LNCaP clone FGC (cell line): ENCODE measurements at places on chromosomes 11 and 22.
A peak's percentile ranks its signal among the peaks of the same experiment; 100 is the strongest.

DNA sequence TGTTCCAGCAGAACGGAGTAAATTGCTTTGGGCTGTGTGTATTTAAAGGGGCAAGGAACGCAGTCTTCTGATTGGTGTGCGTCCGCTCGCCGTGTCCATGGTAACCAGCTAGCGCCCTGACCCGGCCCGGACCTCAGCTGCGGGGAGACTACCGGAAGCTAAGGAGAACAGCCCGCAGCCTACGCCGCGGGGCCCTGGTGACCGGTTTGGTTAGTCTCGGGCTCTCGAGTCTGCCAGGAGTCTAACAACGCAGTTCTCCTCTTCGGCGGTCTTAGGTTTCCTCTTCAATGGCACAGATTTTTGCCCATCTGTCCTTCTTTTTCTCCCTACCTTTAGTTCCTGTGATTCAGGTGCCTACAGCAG, 3.5 kb upstream of the OR56A3 start:
- peak; percentile 35 for DNase-seq

GRCh38 chr22:43110444-43110926, at the start of gene BIK:
Gene BIK (plus strand): TSS chr22:43110750. CDS start chr22:43124023, 13,273 bp downstream.
- peak; percentile 22 for DNase-seq

GRCh38 chr11:87740968-87741367, 434.3 kb downstream of the RAB38 start:
- DNase-seq = no peak

GRCh38 chr22:44701824-44702478, at the start of gene PRR5:
Gene PRR5 (plus strand): TSS chr22:44702204. CDS start chr22:44702475, 271 bp downstream.
- no peak for DNase-seq

DNA sequence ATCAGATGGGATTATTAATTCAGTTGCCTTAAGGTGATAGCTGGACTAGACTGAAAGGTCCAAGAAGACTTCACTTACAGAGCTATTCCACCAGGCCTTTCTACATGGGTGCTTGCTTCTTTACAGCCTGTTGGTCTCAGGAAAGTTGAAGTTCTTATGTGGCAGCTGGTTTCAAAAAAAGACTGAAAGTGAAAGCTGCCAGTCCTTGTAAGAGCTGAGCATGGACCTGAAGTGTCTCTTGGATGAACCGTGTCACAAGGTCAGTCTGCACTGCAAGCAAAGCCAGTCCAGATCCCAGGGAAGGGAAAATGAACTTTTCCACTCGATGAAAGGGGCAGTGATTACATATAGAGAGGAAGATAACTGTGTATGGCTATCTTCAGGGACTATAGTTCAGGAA, 201.5 kb upstream of the LUZP2 start:
- no peak for DNase-seq

DNA sequence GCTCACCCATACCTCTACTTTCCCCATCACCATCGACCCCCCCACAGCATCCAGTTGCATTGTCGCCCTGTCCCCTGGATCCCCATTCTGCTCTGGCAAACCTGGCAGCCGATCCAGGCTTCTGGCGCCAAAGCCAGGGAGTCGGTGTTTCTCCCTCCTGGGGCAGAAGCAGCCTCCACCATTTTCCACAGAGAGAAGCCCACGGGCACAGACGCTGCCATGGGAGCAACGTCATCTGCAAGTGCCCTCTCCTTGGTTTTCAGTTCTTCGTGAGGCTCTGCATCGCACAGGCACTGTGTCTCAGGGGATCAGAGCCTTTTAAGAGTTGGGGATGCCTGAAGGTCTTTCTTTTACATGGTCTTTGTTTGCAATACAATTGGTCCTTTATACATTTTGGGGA, 2.3 kb downstream of the YPEL4 start:
- no peak for DNase-seq

DNA sequence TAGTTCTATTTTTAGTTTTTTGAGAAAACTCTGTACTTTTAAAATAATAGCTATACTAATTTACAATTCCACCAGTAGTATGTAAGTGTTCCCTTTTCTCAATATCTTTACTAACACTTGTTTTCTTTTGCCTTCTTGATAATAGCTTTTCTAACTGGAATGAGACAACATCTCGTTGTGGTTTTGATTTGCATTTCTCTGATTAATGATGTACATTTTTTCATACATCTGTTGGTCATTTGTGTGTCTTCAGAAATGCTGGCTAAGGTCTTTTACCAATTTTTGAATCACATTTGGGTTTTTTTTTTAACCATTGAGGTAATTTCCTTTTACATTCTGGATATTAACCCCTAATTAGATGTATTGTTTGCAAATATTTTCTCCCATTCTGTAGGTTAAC, 258.9 kb downstream of the DYNC2H1 start:
- DNase-seq = no peak

GRCh38 chr11:113059548-113059947, 98.3 kb downstream of the NCAM1 start:
- no peak for DNase-seq

DNA sequence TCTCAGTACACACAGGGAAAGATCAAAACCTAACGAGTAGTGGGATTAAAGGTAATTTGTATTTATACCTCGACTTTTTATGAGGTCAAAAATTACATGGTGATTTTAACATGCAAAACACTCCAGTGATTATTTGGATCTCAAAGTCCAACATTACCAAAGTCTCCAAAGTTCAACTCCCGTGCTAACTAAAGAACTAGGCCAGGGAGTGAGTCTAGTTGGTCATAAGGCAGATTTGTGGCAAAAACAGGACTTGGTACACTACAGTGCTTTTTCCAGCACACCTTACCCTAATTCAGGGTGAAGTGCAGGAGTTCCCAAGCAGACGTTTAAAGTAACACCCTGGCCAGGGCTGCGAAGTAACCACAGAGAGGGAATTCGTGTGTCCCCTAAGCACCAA, 1.1 kb downstream of the PUS3 start:
- no peak for DNase-seq

GRCh38 chr11:16252373-16252772, 104.0 kb downstream of the SOX6 start:
- no peak for DNase-seq

DNA sequence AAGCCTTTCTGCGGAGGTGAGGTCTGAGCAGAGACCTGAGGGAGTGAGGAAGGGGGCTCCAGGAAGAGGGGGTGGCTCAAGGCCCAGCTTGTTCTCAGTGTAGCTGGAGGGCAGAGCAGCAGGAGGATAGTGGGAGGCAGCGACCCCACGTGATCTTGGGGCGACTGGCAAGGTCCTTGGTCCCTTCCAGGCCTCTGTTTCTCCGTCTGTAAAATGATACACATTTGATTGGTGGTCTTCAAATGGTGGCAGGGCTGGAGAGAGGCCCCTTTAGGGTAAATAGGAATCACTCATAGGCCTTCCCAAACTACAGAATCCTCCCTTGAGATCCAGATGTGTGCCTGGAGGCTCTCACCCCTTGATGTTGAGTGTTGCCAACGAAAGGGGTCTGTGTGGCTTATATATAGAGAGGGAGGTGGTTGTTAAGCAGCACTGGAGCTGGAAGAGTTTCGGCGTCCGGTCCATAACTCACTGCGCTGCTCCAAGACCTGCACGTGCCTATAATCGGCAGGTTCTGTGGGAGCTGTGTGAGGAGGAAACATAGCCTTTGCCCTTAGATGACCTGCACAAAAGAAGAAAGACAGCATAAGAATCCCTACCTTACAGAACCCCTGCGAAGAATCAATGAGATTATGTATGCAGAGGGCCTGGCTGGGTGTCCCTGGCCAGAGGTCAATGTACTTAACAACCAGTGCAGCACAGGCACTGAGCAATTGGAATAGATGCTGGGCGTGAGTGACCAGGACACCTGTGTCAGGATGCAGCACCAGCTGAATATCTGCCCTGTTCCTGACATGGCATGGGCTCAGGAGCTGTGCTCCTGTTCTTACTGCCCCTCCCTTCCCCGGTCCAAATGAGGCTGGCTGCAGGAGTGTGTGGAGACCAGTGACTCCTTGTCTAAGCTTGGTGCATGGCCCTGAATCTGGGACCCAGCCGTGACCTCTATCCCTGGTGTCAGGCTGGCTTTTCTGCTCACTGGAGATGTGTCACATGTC, 28.7 kb downstream of the OTOG start:
- no peak for DNase-seq

DNA sequence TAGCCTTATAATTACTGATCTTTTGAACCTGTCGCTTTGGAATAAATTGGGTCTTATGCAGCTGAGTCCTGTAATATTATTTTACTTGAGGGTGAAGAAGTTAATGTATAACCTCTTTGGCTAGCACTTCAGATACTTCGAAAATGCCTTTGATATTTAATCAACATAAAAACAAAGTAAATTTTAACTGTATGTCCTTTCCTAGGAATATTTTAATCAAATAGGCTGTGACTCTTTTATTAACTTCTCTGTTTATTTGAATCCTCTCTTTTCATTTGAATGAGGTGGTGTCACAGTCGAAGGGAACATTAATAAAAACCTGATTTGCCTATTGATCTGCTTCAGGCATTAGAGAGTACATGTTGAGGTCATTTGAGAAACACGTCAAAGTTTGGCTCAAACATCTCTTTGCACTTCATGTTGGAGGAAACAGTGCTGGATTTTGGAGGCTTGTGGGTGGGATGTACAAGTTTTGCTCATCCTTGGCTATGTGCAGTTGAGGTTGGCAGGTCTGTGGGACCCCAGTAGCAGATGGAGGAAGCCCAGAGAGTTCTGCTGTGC, 143.6 kb downstream of the NCAM1 start:
- DNase-seq = no peak

DNA sequence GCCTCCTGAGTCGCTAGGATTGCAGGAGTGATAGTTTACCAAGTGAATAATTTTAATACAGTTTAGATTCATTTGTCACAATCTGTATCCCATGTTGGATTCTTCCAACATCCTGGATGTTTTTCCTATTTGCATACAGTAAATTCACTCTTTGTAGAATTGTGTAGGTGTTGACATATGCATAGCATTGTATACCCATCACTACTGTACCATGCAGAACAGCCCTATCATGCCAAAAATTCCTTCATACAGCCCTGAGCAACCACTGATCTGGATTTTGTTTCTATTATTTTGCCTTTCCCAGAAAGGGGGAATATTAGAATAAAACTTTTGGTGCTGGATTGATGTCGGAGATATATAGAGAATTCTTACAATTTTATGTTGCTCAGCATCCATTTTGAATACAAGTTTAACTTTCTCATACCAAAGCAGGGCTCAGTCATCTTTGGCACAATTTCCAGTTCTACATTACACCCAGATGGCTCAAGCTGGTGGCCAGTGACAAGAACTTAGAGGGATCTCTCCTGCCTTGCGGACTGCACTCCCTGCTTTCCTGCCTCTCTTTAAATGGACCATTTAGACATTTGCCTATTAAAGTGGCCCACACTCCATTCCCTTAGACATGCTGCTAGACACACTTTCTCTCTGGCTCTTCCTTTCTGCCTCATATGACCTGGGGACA, 45.4 kb upstream of the CFAP300 start:
- no peak for DNase-seq

- DNase-seq = no peak
These were observed 31.9 kb downstream of the DSCAML1 start for GRCh38 chr11:117765068-117765467.

GRCh38 chr11:44398266-44399030, 88.5 kb upstream of the ALX4 start:
- no peak for DNase-seq
